ENCODE measurements at places on chromosomes 1 and 21.

DNA sequence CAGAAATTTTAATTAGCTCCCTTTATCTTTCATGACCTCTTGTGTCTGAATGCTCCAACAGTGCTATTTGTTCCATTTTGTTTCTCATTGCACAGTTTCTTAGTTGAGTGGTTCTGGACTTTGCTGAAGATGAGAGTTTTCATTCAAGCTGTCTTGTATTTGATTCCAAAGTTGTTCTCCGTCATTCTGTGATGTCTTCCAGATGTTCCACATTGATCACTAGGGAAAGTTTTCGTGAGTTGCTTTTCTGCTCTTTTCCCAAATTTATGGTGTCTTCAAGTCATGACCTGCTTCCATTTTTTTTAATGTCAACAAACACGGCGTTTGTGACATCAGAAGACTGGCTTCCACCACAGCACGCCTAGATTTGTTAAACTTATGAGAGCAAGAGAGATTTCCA is 575.5 kb downstream of the MRPL39 start:
- no peak for DNase-seq

DNA sequence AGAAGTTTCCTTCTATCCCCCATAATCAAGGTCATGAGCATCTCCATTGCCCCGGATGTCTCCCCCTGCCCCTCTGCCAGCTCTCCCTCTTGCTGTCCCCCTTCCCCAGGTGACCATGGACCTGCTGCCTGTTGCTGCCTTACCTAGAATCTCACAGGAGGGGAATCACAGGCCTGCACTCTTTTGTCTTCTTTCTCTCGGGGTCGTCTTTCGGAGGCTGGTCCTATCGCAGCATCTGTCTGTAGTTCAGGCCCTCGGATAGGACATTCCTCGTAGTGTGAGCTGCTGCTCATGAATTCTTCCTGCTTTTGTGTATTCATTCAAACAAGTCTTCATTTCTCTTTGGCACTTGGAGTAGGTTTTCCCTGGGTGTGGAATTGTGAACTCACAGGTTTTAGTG is 39.9 kb upstream of the ACTRT2 start:
- DNase-seq = no peak

GRCh38 chr1:205739348-205740160 is 10.4 kb downstream of the NUCKS1 start:
- DNase-seq = no peak

- no peak for DNase-seq
Measured at GRCh38 chr1:186050360-186050759, 316.2 kb downstream of the HMCN1 start.

DNA sequence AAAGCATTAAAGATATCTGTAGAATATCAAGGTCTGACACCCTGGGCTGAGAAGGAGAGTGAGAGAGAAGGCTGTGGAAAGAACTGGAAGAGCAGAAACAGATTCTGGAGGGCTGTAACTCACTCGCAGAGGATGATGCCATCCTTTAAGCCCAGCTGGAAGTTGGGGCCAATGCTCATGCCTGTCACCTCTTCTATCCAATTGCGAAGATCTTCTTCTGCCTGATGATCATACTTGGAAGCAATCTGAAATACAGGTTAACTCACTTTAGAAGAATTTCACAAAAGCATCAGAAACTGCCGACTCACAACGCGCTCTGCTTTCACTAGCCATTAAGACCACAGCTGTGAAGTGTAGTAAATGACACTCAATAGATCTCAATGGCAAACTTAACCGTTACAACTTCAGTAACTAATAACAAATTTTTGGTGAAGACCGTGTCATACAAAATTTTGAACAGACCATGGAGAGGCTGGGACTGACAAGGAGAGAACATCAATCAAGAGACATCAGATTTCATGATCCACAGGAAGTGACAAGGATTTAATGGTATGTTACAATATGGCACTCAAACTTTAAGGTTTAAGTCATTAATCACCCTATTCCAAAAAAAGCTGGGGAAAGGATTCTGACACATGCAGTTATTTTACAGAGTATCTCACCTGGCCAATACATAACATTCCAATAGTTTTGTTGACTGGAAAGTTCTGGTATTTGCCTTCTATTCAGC is 23.5 kb downstream of the CNN3 start:
- no peak for DNase-seq

- no peak for DNase-seq
Measured at GRCh38 chr1:241706257-241706656, 54.2 kb downstream of the WDR64 start.

DNA sequence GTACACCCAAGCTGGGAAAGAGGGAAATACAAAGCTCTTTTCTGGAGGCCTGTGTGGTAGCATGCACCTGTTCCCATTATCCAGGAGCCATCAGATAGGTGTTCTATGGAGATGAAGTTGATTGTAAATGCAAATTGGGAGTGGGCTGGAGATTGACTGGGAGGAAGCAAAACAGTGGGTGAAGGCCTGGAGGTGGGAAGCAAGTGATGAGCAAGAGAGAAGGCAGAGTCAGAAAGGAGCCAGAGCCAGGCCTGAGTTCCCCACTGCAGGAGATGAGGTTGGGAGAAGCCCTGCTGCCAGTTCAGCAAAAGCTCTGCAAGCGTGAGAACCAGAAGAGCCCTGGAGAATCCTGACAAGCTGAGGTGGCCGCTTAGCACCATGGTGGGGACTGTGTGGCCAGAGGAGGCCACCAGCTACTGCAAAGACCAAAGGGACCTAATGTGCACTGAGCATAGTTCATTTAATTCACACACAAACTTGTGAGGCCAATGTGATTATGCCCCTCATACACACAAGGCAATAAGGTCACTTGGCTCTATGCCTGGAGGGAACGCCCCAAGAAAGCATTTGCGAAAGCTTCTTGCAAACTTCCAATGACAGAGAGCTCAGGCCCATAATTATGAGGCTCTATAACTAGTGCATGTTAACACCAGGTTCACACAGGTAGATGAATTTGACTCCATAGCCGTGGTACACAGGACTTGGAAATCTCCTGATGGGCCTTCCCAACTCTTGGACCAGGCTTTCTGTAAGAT is 73.0 kb upstream of the GRIK3 start:
- no peak for DNase-seq

GRCh38 chr1:236129306-236129705 is 13.0 kb upstream of the GPR137B start:
- no peak for DNase-seq

DNA sequence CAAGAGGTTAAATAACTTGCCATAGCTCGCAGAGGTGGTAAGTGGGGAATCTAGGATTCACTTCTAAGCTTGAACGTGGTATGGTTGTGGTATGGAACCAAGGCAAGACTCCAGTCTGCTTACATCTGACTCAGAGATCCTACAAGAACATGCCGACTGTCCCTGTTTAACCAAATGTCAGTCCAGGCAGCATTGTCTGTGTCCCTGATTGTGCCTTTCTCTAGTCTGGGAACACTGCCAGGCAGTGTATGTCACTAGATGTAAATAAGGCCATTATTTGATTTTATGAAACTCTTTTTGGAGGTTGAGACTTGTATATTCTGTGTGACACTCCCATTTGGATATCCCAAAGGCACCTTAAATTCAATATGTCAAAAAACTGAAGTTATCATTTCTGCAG is 96.0 kb downstream of the NOS1AP start:
- no peak for DNase-seq

DNA sequence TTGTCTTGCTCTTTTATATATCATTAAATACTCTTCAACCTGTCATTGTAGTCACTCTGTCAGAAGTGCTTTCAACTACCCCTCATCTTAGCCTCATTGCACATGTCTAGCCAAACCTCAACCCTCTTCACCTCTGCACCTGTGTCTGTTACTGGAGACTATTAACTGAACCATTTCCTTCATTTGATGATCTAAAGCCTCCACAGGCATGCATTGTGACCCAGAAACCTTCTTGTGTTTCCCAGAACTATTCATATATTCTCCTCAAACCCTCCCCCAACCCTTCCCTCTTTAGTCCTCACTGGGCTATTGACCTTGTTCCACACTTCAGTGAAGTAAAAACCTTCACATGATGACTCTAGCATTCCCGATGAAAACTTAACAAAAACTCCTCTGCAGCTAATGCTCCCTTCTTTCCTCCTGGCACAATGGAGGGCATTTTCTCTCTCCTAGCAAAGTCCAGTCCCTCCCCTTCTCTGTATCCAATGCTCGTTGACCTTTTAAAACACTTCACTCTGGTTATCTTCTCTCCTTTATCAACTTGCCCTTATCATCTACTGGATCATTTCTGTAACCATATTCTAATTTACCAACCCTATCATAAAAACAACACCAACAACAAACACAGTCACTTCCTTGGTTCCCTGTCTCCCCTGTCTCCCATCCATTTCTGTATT is 86.1 kb downstream of the BACH1 start:
- DNase-seq = no peak

- no peak for DNase-seq
Measured at GRCh38 chr1:54716299-54717047, 812 bp downstream of the TTC4 start.

GRCh38 chr1:18230840-18231239 is 123.2 kb downstream of the IGSF21 start:
- DNase-seq = no peak

GRCh38 chr1:37420456-37420855 is 53.9 kb upstream of the ZC3H12A start:
- no peak for DNase-seq

- peak; percentile 59 for DNase-seq
Measured at GRCh38 chr1:27233667-27234048, 774 bp upstream of the WDTC1 start.

- DNase-seq = no peak
Measured at GRCh38 chr1:171468120-171468750, 17.1 kb upstream of the PRRC2C start.

- no peak for DNase-seq
Measured at GRCh38 chr1:241600496-241600901, 39.7 kb downstream of the CHML start.

DNA sequence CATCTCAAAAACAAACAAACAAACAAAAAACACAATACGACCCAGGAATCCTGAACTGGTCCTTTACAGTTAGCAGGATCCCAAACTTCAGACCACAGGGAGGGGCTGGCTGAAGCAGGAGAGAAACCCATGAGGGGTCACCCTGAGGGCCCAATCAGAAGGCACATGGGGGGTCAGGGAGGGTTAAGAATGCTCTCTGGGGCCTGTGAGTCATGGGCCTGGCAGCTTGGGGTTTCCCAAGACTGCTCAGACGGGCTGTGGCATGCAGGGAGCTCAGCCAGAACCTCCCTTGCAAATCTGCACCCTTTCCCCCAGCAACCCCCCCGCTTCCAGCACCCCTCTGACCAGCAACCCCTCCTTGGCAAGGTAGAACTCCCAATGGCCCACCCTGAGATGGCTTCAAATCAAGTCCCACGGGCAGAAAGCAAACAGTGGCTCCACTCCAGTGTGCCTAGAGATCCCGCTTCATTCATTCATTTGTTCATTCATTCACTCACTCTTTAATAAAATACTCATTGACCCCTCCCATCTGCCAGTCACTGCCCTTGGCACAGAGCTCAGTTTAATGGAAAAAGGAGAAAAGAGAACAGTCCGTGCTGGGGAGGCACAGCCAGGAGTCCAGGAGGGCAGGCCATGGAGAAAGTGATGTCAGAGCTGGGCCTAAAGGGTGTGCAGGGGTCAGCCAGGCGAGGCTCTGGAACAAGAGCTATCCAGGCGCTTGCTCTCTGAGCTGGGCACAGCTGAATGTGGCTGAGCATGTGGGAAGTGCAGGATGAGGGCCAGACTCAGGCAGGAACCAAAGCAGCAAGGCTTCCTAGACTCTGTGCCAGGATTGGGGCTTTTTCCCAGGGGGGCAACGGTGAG is 8.2 kb downstream of the UQCRHL start:
- no peak for DNase-seq

- DNase-seq = no peak
Measured at GRCh38 chr21:39120876-39121599, 62.2 kb downstream of the PSMG1 start.

DNA sequence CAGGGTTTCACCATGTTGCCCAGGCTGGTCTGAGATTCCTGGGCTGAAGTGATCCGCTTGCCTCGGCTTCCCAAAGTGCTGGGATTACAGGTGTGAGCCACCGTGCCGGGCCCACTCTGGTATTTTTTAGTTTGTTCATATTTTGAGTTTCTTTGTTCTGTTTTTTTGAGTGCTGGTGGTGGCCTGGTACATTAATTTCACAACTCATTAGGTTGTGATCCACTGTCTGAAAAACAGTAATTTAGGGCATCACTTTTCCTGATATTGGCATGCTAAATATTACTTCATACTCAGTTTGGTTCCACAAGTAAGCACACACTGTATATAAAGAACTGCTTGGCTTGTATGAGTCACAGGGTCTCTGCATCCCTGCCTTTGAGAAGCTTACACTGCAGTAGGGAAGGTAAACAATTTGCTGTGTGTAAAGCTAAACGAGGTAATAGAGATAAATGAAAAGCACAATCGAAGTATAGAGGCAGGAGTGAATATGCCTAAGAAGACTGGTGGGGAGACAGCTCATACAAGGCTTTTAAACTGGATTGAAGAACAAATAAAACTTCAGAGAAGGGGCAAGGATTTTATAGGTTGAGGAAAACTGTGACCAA is 7.7 kb downstream of the SNX27 start:
- DNase-seq = no peak

- no peak for DNase-seq
Measured at GRCh38 chr1:231419147-231419546, 2.9 kb downstream of the EGLN1 start.

GRCh38 chr1:67937651-67938050 is 104.4 kb upstream of the GNG12 start:
- no peak for DNase-seq

DNA sequence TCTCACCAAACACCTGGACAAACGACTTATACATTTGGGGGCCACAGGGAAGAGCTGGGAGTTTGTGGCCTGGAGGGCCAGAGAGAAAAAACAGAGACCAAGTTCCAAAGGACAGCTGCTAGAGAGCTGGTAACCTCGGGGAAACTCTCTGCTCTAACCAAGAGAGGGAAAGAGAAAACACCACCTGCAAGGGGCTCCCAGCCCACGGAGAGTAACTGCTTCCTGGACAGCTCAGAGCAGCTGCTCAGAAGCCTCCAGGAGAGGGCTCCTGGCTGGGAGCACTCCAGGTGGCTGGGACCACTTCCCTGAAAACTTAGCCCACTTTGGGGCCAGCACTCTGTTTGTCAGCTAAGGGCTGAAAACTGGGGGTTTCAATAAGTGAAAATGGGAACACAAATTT is 154.8 kb upstream of the GRIK3 start:
- DNase-seq = no peak

GRCh38 chr1:229035748-229036082 is 235.2 kb upstream of the RAB4A start:
- no peak for DNase-seq

- no peak for DNase-seq
Measured at GRCh38 chr1:55194851-55195250, 20.3 kb downstream of the USP24 start.

- peak; percentile 74 for DNase-seq
Measured at GRCh38 chr1:17212487-17213121, 7.7 kb downstream of the PADI1 start.

All from CD4-positive, alpha-beta T cell treated with Interferon alpha-2 for 1 hour (primary cell).